ENCODE measurements at places on chromosomes 12 and 14.

DNA sequence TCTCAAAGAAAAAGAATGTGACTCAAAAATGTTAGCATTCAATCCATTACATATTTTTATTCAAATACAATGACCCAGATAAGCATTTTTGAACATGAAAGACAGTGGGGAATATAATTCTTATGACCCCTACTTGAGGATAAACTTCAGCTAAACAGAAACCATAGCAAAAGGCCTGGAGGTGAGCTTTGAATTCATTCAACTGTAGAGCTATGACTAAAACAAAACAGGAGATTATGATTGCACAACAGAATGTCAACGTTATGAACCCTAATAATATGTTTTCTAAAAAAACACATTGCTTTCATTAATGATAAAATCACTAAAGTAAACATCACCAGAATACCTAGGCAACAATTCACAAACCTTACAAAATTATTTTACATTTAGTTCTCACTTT, 27.8 kb downstream of the EFCAB11 start:
- no peak for DNase-seq

DNA sequence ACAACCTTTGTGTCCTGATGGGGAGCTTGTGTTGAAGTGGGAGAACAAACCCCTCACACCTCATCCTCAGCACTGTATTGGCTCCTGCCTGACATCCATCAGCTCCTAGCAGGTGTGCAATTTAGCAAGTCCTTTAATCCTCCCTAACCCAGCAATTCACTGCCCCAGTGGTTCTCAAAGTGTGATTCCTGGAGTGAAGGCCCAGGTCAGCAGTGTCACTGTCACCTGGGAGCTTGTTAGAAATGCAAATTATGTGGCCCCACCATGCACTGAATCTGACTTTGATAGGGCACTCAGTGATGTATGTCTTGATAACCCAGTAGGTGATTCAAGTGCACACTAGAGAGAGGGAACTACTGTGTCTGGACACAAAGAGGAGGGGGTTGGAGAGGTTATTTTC, 133.6 kb downstream of the FGD4 start:
- DNase-seq = no peak

GRCh38 chr14:106218174-106218573, 691.8 kb downstream of the TMEM121 start:
- no peak for DNase-seq

GRCh38 chr14:63800083-63800482, 52.7 kb upstream of the SYNE2 start:
- DNase-seq = no peak
